ENCODE measurements at places on chromosomes 12 and 14. TPM values are rescaled to one million over a fixed set of nuclear protein-coding genes. Genes with fewer than 3 reads are reported as not detected.

DNA sequence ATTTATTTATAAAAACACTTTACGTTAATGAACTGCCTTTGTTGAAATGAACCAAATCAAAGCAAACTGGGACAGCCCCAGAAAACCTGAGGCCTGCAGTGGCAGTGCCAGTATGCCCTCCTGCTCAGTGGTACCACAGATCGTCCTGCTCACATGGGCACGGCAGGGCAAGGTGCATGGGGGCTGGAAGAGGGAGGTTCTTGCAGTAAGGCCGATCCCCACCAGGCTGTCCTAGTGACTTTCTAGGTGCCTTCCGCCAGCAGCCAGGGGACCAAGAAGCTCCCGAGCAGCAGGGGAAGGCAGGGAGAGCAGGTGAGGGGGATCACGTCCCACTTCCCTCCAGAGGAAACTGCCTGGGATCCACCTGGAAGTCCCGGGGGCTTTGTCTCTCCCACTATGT, 63.9 kb downstream of the TESC start:
- no peak for DNase-seq

DNA sequence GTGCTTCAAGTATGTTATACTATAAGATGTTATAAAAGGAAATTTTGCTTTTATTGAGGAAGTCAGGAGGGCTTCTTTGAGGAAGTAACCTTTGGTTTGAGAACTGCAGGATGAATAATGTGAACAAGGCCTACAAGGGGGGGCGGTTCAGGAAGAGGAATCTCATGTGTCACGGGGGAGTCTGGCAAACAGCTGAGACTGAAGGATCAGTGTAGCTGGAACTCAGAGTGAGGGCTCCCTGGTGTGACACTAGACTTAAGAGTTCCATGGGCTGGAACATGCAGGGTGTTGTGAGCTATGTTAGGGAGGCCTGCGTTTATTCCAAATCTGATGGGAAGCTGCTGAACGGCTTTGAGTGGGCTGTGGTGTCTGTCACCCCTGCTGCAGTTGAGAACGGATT, 62.3 kb downstream of the UNC79 start:
- DNase-seq = no peak

- DNase-seq = no peak
Observed at GRCh38 chr14:100681111-100681510, 45.6 kb upstream of the DLK1 start.

- DNase-seq = no peak
Observed at GRCh38 chr14:64217308-64217707, 76.9 kb downstream of the ESR2 start.

GRCh38 chr12:94909663-94910062, 93.8 kb downstream of the NDUFA12 start:
- DNase-seq = no peak

- no peak for DNase-seq
Observed at GRCh38 chr12:75658901-75659823, 147.8 kb upstream of the KRR1 start.

- no peak for DNase-seq
Observed at GRCh38 chr14:98374136-98374535, 897.9 kb downstream of the BCL11B start.

DNA sequence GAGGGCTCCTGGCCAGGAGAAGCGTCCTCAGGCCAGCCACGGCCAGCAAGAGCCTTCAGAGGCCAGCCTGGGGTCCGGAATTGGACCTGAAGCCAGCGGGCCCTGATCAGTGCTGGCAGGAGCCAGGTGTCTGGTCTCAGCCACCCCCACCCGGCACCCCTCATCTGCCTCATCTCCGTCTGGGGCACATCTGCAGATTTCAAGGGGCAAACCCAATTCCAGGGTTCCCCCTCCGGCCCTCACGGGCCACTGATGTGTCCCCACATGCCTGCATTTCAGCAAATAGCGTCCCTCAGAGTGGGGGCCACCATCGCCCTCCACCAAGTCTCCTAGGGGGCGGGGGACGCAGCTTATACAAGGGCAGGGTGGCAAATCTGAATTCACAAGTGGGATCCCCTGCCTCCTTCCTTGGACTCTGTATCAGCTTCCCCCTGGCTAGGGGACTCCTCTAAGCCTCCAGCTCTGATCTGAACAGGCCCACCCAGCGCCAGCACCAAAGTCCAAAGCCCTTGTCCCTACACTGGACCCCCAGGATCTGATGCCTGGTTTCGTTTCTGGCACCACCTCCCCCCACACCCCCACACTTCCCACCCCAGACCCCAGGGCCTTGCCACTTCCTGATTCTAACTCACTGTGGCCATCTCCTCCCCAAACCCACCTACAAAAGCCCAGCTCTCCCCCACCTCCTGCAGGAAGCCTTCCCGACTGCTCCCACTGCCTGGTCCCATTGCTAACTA, 10.1 kb downstream of the TMEM179 start:
- DNase-seq = no peak

GRCh38 chr12:94012590-94012989, 135.8 kb upstream of the PLXNC1 start:
- no peak for DNase-seq

DNA sequence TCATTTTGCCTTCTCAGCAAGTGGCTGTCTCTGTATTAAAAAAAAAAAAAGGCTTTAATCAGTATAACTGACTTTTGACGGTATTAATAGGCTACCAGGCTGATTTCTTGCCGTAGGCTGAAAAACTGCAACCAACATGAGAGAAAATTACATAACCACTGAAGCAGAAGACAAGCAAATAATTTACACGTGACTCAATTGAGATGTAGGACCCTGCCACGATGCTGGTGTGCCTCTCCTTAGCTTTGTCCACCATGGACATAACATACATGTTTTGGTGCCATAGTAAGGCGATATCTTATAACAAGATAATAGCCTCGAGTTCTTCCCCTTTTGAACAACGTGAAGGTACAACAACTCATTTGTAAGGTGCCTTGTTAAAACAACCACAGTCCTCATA, 88.7 kb upstream of the GRIP1 start:
- DNase-seq = no peak

DNA sequence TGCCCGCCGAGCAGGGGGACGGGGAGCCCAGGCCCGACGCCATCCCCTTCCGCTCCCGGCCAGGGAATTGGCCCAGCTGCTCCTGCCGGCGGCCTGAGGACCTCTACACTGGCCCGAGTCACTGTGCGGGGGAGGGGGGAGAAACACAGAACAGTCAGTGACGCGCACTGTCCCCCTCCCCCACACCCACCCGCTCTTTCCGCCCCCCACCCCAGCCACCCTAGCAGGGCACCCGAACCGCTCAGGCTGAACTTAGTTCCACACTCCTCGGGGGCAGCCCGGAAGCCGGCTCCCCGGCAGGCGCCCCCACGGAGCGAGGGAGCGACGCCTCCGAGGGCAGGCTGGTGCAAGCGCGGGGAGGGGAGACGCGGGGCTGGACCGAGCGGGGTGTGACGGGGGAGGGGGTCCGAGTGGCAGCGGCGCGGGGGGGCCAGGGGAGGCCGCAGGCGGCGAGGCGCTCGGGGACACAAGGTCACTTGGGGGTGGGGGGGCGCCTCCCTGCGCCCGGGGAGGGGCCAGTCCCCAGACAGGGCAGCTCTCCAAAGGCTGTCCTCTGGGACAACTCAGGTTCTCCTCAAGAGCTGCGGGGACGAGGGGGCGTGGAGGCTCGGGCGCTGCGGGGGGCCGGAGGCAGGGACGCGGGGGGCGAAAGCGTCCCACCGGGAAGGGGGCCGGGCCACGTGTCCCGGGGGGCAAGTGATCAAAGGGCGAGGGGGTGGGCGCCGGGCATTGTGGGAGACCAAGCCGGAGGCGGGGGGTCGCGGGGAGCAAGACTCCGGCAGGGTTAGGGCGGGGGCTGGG, 648 bp downstream of the CHD4 start:
- DNase-seq = no peak

TSPAN8 gene
- total RNA-seq = not detected

SERPINA12 gene
- not detected for total RNA-seq

KCNJ8 gene
- 0.10 TPM for total RNA-seq

TUNAR gene
- not detected for total RNA-seq

IQSEC3 gene
- total RNA-seq = 0.18 TPM
